ENCODE measurements at places on chromosomes 13 and 19. TPM values are rescaled to one million over a fixed set of nuclear protein-coding genes. Genes with fewer than 3 reads are reported as not detected.

Gene FAM216B
- total RNA-seq: not detected

GRCh38 chr19:46995492-46995891 lies 24.1 kb upstream of the NPAS1 start:
- no peak for DNase-seq

GRCh38 chr13:30872685-30873461 lies 33.2 kb upstream of the MEDAG start:
- DNase-seq: no peak

GRCh38 chr13:98575904-98576199 lies 1.1 kb downstream of the STK24 start:
- no peak for DNase-seq

- DNase-seq: no peak
Observed at GRCh38 chr13:78183732-78184131, 265.1 kb upstream of the EDNRB start.

Gene TLE6
- not detected for total RNA-seq
